Stimulated activated CD4-positive, alpha-beta T cell treated with anti-CD3 and anti-CD28 coated beads, Interleukin-4, amount 100 ng/mL, for 4 hours (primary cell): ENCODE measurements at places on chromosomes 5 and 9.

DNA sequence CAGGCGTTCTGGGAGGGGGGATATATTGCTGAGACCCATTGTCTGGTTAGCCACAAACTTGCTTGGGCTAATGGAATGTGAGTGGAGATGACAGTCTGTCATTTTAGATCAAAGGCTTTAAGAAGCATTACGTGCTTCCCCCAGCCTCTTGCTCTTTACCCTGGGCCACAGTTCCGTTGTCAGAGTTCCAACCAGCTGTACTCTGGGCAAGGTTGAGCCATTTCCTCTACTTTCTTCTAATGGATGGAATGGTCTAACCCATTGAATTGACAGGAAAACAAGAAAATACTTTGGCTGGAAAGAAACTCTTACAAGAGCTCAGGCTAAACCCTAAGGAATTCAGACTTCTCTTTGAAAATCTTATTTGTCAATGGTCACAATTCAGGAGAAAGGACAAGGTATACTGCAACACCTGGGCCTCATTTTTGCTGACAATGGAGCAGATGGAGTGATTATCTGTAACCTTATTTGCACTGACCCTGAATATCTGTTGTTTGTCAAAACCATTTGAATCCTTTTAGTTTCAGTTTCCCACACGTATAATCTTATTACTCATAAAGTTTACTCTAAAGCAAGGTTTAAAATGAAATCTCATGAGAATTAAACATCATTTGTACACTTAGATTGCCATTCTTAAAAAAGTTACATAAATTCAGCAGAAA, 231.4 kb downstream of the PDE4D start:
- DNase-seq: no peak

GRCh38 chr9:26814799-26815198, 77.8 kb downstream of the CAAP1 start:
- DNase-seq: no peak

DNA sequence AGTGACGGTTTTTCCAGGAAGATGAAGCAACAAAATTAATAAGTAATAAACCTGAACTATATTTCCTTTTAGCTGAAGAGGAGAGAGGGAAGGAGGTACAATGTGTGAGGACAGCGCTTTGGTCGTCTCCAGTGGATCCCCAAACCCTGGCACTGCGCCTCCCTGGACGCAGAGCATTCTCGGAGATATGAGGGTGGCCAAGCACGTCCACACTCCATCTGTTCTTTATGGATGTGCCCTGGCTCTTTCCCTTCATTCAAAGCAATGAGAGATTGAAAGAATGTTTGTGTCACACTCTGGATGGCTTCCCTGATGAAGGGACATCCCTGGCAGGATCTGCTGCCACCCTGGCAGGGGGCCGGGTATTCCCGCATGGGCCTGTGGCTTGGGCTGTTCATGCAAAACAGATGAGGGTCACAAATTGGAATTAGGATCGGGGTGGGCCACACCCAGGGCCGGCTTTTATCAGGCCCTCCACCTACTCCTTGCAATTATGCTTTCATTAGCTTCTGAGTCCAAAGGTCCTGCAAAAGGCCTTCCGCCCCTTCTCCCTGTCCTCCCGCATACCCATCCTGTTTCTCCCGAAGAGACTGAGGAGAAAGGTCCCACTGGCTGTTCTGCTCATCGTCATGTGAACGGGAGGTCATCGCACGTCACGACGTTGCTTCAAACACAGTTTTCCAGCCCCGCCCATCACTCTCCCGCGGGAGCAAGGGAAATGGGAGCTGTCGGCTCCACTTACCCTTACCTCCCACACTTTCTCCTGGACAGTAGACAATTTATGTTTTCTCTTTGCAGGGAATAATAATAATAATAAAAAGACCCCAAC, 286.1 kb upstream of the IRX4 start:
- no peak for DNase-seq

DNA sequence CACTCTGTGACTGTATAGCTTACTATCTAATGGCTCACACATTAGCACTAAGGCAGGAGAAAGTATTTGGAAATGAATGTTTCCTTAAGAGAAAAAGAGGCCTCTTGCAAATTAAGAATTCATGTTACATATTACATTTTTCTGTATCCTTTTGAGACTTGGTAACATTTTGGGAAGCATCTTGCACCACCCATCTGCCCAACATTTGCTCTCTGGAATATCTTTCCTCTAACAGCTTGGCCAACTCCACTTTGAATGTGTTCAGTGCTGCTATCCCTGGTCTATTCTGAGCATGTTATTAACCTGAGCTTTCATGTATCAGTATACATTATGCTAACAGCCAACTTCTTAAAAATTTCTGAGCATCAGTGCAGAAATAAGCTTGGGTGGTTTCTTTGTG, 27.2 kb downstream of the MFAP3 start:
- no peak for DNase-seq

- no peak for DNase-seq
Measured at GRCh38 chr9:3817208-3817607, 291.4 kb upstream of the RFX3 start.

GRCh38 chr5:5615569-5615968, 193.1 kb downstream of the ICE1 start:
- DNase-seq: no peak

DNA sequence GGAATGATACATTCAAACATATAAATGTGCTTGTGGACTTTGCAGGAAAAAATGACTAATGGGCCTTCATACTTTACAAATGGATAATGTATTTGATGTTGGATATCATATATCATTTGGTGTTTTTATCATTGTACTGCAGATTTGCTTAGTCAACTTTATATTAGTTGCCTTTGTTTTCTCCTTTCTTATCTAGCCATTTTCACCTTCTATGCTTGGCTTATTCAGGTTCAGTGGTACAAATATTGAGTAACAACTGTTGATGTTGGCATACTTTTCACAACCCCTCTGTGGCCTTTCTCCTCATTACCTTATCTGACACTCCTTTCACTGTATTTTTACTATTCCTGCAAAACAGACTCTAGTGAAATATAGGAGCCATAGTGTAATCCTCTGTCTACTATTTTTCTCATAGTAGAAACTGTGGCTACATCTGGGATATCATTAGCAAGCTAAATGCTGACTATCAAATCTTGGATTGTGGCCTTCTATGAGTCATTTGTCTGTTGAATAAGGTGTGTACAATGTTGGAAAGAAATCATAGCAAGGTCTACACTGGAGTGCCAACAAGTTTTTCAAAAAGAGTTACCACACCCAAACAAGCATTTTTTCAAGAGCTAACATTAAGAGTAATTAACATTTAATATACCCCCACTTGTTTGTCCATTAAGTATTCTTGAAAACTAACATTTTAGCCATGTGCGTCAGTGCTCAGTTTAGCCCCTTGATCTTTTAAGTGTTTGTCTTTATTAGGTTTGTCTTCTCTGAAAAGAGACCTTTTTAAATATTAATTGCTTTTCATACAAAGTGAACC, 330.1 kb downstream of the ADGRV1 start:
- no peak for DNase-seq

- no peak for DNase-seq
Measured at GRCh38 chr5:58486290-58486689, 4.9 kb upstream of the GAPT start.

DNA sequence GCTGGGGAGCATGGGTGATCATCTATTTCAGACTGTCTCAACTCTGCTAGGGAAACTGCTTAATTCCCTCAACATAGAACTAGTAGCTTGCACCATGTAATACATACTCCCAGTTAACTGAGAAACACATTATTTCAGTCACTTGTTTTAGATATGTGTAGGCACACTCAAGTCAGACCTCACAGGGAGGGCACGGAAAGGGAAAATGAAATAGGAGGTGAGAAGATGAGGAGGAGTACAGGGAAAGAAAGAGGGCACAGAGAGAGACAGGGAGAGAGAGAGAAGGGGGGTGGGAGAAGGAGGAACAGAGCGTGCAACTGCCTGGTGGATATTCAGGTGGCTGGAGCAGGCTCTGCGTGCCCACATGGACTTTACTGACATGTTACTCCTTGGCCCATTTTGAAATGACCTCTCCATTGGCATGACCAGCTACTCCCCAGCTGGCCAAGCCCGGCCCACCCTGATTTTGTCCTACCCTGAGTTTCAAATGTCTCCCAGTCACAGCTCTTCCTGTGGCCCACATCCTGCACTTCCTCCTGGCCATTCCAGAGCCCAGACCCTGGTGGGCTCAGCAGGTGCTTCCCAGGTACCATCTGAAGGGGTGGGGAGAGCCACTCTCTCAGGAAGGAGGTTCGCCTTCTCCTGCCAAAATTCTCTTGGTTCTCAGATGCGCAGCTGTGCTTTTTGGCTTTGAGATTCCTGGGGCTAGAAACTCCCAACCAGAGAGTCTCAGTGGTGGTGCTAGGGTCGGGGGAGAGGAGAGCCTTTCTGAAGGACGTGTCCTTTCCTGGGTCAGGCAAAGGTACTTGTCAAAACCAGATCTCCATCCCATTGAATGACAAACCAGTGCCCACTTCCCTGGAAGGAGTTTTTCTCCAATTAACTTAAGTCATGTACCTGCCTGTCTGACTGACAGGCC, 229.4 kb downstream of the FSTL4 start:
- no peak for DNase-seq

- DNase-seq: no peak
Measured at GRCh38 chr5:102796009-102796408, 40.9 kb downstream of the PAM start.

GRCh38 chr9:128499920-128500319, 4.6 kb upstream of the GLE1 start:
- DNase-seq: no peak
